ENCODE measurements at places on chromosomes 2 and 18. TPM values are rescaled to one million over a fixed set of nuclear protein-coding genes. Genes with fewer than 3 reads are reported as not detected.

GRCh38 chr2:110670826-110671225 is 7.0 kb downstream of the BUB1 start:
- H3K4me1 ChIP-seq: peaks cover 11% of the 10 kb centered on the region
- H3K4me3 ChIP-seq: no peak overlapping the region
- peaks cover 41% of the 10 kb centered on the region for H3K36me3 ChIP-seq
- H3K27ac ChIP-seq: no peak overlapping the region

DNA sequence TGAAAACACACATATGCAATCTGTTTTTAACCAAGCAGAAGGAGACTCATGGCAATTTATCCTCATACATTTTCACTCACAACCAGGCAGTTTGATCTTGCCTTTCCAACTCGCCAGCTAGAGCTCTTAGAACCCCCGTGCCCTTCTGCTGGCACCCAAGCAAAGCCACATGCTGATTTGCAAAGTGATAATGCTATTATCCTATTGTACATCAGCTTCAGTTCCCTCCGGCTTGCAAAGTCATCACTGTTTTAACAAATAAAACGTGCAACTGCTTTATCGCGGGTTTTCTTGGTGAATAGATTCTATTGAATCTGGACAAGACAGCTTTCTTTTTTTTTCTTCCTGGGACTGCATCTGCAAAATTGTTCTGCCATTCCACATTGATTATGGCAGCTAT is 314.6 kb downstream of the LNPK start:
- no peak overlapping the region for H3K4me3 ChIP-seq
- H3K36me3 ChIP-seq: no peaks in the 10 kb centered on the region
- H3K4me1 ChIP-seq: no peaks in the 10 kb centered on the region
- H3K27ac ChIP-seq: no peak overlapping the region
- peaks cover 35% of the 10 kb centered on the region for H3K27me3 ChIP-seq

Gene SPP2
- total RNA-seq: not detected

DNA sequence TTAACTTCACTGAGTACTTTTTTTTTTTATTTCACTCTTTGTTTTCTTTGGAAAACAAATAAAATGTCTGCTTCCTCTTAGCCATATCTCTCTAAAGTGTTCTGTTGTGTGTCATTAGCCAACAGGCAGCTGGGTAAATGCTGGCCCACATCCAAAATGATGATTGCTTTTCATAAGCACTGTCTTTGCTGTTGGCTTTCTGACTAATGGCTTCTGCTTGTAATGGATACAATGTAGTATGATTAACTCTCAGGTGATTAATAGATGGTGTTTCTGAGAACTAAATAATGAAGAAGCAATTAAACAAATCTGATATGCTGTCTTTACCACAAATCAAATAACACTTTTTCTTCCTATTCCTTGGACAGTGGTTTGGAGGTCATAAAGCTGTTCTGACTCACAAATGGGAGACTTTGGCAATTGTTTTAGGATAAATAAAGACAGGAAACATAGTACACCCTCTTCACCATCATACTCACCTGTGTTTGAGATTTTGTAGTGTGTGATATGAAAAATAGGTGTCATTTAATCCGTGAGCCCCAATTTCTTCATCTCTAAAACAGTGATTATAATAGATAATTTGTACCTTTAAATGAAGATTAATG is 888.4 kb downstream of the TSN start:
- no peak overlapping the region for H3K4me3 ChIP-seq
- no peaks in the 10 kb centered on the region for H3K36me3 ChIP-seq
- peak; percentile 66 for DNase-seq
- peaks cover 13% of the 10 kb centered on the region for H3K4me1 ChIP-seq

Gene AKAIN1
- not detected for total RNA-seq

Gene MC5R
- total RNA-seq: not detected

GRCh38 chr2:127673291-127674069 is 1.9 kb downstream of the LIMS2 start:
- H3K36me3 ChIP-seq: no peaks in the 10 kb centered on the region
- no peak overlapping the region for H3K4me3 ChIP-seq
- peaks cover 88% of the 10 kb centered on the region for H3K27me3 ChIP-seq
- no peak for DNase-seq
- H3K27ac ChIP-seq: no peak overlapping the region
- no peaks in the 10 kb centered on the region for H3K4me1 ChIP-seq

DNA sequence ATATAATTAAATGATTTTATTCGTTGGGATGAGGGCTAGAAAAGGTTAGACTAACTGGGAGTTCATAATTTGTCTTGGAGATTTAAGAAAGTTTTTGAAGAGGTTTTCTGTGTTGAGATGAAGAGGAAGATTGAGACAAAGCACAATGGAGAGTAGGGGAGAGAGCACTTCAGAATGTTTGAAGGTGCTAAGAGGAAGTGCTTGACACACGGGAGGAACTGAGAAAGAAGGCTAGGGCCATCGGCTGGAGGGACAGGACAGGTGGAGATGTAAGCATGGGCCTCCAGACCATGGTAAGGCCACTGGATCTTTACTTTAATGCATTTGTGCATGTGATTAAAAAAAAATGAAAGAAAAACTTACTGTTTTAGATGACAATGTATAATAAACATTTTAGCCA is 31.5 kb downstream of the GREB1L start:
- H3K27ac ChIP-seq: no peak overlapping the region
- H3K4me1 ChIP-seq: no peaks in the 10 kb centered on the region
- no peak for DNase-seq
- H3K36me3 ChIP-seq: no peaks in the 10 kb centered on the region
- H3K4me3 ChIP-seq: no peak overlapping the region

DNA sequence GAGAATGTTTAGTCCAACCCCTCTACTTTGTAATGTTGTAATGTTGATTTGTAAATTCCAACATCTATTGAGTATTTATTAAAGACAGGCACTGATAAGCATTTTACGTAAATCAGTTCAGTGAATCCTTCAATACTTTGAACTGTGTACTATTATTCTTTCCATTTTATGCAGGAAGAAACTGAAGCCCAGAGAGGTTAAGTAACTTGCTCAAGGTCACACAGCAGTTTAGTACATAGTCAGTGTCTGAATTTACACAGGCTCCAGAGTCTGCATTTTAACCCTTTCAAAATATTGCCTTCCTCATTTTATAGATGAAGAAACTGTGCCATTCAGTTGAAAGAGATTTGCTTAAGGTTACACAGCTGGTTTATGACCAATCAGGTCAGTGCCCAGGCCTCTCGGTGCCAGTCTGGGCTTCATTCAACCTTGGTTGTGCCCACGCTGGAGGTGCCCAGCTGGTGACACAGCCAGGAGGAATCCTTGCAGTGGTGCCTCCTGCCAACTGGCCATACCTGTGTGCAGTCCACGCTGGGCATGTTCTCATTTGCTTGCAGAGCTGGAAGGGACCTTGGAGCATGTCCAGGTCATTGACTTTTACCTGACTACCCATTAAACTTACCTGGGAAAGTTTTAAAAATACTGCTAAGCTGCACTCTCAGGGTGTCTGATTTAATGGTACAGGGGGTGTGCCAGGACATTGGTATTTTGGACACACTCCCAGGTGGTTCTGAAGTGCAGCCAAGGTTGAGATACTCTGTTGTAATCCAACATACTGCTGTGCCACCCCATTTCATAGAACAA is 74.3 kb upstream of the CYRIA start:
- H3K4me1 ChIP-seq: peaks cover 16% of the 10 kb centered on the region
- no peak overlapping the region for H3K27ac ChIP-seq
- peak; percentile 88 for DNase-seq
- H3K36me3 ChIP-seq: no peaks in the 10 kb centered on the region
- H3K27me3 ChIP-seq: no peaks in the 10 kb centered on the region

Gene CLIP4
- 107 TPM for total RNA-seq

DNA sequence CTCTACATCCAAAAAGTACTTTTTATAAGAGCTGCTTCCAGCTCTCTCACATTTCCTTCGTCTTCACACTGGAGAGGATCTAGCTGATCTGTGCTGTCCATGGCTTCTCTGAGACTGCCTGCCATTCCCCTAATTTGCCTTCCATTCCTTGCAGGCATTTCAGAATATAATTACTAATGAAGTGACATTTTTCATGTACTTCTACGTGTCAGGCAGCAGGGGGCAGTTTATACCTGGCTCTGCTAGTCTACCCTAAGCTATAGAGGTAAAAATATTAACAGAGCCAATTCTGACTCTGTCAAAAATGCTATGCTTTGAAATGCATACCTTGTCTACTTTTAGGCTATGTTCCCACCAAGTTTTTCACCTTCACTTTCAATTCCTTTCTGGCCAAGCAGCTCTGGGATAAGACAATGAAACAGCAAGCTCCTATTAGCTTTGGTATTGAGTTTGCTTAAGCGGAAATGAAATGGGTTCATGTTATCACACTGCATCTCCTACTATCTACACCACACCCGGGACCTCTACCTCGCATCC is 81.9 kb downstream of the MEP1B start:
- H3K27me3 ChIP-seq: no peaks in the 10 kb centered on the region
- no peak overlapping the region for H3K4me3 ChIP-seq
- H3K4me1 ChIP-seq: no peaks in the 10 kb centered on the region
- DNase-seq: no peak
- H3K36me3 ChIP-seq: no peaks in the 10 kb centered on the region
- H3K27ac ChIP-seq: no peak overlapping the region

- H3K36me3 ChIP-seq: no peaks in the 10 kb centered on the region
- no peak for DNase-seq
- no peaks in the 10 kb centered on the region for H3K27me3 ChIP-seq
Observed at GRCh38 chr2:224062481-224063297, 23.6 kb upstream of the SERPINE2 start.

Gene CTAGE1
- not detected for total RNA-seq

Data from PC-9 (cell line).